ENCODE measurements at places on chromosomes 5 and 9.

- no peak for DNase-seq
Observed at GRCh38 chr5:15031180-15031579, 159.6 kb upstream of the ANKH start.

- no peak for DNase-seq
Observed at GRCh38 chr5:54823006-54823405, 162.4 kb downstream of the ESM1 start.

- no peak for DNase-seq
Observed at GRCh38 chr5:72209147-72210115, 102.2 kb downstream of the MAP1B start.

DNA sequence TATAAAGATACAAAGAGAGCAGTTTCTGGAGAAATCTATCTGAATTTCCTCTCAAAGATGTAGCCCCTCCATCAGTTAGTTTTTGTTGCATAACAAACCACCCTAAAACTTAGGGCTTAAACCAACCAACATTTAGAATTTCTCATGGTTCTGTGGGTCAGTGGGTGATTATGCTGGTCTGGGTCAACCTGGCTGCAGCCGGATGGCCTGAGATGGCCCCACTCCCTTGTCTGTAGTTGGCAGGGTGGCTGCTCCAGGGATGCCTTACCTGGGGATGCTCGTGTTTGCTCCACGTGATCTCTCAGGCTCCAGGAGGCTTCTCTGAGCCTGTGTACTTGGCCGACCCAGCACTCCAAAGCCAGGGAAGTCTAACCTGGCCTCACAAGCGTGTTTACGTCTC is 139.3 kb downstream of the MVB12B start:
- no peak for DNase-seq

- DNase-seq = no peak
Observed at GRCh38 chr9:34139477-34140146, 13.1 kb upstream of the DCAF12 start.

GRCh38 chr5:84564321-84565075 is 179.8 kb upstream of the EDIL3 start:
- no peak for DNase-seq

DNA sequence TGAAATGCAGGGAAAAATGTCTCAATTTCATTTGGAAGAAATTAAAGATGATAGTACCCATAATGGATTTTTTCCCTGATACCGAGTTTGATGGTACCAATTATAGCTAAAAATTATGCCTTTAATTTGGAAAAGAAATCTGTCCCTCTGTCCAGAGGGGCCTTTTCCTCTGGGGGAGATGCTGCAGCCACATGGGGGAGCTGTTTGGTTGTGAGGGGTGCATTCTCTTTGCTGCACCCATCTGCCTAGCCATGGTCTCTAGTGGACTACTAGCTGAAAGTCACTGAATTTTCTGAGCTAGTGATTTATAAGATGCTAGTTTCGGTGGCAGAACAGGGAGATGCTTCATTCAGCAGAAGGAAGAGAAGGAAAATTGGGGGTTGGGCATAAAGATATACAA is 9.6 kb downstream of the SEC61B start:
- DNase-seq = no peak

DNA sequence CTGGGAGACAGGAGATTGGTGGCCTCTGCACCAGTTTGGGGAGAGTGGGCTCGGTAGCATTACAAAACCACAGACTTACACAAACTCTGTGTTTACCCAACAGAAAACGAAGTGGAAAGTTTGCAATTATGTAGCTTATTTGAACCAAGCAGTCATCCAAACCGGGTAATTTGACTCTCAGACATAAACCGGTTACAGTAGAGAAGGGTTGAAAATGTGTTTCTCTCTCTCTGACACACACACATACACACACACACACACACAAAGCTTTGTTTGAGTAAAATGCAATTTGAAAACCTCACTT is 97.1 kb upstream of the ZNF608 start:
- no peak for DNase-seq

- DNase-seq = no peak
Observed at GRCh38 chr5:21701317-21701716, 1151.8 kb downstream of the CDH12 start.

GRCh38 chr5:12277504-12278192 is 373.4 kb upstream of the CTNND2 start:
- DNase-seq = no peak

GRCh38 chr5:62143268-62144229 is 162.5 kb upstream of the KIF2A start:
- DNase-seq = no peak

- DNase-seq = no peak
Observed at GRCh38 chr5:513216-514100, 10.8 kb downstream of the SLC9A3 start.

GRCh38 chr9:28319981-28320380 is 746.7 kb upstream of the C9orf72 start:
- DNase-seq = no peak

- DNase-seq = no peak
Observed at GRCh38 chr5:129991780-129992179, 87.5 kb downstream of the CHSY3 start.

DNA sequence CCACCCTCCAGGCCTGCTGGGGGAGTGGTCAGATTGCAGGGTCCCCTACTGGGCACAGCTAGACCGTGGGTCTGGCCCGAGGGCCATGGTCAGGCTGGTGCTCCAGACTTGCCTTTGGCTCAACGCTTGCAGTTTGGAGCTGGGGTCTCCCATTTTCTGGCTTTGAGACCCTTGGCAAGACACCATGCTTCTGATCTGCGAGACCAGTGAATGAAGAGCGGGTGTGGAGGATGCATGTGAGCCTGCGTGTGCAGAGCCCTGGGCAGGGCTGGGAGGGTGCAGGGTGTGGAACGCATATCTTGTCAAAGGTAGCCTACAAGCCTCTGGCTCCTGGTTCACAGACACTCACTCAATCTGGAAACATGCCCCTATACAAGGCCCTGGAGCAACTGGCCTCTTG is 6.1 kb upstream of the MRNIP start:
- DNase-seq = no peak

GRCh38 chr5:155697236-155697635 is 629.7 kb upstream of the SGCD start:
- no peak for DNase-seq

GRCh38 chr5:33650911-33651310 is 210.1 kb downstream of the TARS1 start:
- no peak for DNase-seq

All from posterior cingulate gyrus (tissue), 11 donors.